ENCODE measurements at places on chromosomes 2 and 18.

GRCh38 chr2:177529166-177529565, 136.6 kb downstream of the AGPS start:
- DNase-seq: no peak

- DNase-seq: no peak
These were observed 37.1 kb downstream of the EVA1A start for GRCh38 chr2:75523313-75524275.

DNA sequence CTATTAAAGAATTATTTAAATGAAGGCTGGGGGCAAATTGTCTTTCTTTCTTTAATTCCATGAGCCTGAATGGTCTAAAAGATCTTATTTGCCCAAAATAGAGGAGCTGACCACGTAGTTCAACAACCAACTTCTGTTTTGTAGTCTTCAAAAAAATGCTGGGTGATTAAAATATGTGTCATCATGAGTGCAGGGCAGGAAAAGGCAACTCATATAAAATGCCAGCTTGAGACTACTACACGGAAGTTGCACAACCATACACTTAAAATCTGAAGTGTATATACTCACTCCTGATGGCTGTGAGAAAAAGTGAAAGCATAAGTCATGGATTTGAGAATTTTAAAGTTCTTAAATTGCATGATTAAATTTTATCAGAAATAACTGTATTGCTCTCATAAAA, 210.9 kb downstream of the DYM start:
- no peak for DNase-seq

DNA sequence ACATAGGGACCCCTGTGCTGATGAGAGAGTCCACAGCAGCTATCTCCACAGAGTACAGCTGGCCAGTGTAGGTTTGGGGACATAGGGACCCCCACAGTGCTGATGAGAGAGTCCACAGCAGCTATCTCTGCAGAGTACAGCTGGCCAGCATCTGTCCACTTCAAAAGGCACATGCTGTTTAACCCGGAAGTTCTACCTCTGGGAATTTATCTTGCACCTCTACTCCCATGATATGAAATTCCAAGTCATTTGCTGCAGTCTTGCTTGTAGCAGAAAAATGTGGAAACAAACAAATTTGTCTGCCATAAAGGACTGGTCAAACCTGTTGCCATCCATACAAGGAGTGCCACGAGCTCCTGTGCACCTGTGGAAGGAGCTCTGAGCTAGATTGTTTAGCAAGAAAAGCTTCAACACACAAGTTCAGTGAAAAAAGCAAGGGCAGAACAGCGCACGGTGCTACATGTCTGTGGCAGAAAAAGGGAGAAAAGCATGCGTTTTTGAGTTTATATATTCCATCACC, 33.1 kb downstream of the LRRFIP1 start:
- no peak for DNase-seq

DNA sequence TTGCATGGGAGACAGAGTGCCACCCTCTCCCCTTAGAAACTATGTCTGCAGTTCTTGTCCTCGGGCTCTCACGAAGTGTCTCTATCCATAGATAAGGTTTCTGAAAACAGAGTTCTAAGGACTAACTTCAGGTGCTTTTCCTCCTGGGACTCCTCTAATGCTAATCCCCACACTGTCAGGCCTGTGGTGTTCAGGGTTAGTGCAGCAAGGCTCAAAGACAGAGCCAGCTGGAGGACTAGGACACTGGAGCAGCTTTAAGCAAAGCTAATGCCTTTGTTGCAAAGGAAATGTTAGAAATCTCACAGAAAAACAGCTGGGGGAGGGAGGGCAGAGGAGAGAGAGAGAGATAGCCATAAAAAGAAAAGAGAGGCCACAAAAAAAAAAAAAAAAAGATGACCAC, 824.0 kb upstream of the FSHR start:
- DNase-seq: no peak

DNA sequence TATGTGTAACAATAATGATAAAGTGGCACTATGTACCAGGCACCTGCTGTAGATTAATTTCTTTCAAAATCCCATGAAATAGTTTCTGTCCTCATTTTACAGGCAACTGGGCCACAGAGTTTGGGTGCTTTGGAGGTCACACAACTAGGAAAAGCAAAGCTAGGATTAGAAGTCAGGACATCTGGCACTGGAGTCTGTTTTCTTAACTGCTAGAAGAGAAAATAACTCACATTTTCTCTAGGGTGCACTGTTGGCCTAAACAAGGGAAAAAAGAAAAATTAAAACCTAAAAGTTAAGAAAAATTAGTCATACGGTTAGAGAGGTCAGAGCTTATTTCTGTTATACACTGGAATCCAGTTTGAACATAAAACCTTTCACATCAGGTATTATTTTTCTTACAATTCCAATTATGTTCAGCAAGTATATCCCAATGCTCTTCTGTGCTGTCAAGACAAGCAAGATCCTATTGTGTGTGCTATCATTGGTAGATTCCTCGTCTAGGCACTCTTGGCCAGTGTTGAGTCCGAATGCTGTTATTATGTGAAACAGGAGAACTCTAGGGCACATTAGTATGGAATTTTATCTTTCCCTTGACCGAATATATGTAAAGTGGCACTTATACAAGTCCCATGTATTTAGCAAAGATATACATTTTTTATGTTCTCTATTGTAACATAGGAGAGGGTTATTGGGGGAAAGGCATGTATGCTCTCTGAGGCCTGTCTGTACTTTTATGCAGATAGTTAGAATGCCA, 1.5 kb upstream of the OSGEPL1 start:
- DNase-seq: no peak

GRCh38 chr2:176664478-176664877, 395.2 kb downstream of the MTX2 start:
- no peak for DNase-seq

DNA sequence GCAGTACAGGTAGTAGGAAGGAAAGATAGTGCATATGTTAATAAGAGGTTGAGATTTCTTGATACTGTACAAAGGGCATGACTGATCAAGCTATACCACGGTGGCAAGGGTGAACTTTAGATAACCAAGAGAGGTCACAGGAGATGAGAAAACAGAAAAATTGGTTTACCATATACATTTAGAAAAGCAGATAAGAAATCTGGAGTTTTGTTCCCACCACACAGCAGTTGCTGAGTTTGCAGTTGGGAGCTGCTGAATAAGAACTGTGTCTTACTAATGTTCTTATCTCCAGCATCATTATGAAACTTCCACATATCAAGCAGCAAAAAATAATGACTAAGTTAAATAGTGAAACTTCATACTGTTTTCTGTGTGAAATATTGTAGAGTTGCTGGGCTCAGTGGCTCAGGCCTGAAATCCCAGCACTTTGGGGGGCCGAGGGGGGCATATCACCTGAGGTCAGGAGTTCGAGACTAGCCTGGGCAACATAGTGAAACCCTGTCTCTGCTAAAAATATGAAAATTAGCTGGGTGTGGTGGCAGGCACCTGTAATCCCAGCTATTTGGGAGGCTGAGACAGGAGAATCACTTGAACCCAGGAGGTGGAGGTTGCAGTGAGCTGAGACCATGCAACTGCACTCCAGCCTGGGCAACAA, 12.0 kb upstream of the IMPACT start:
- DNase-seq: no peak

GRCh38 chr2:231256494-231256893, 58.1 kb downstream of the ARMC9 start:
- no peak for DNase-seq

GRCh38 chr2:234409590-234409989, 87.3 kb downstream of the ARL4C start:
- DNase-seq: no peak

DNA sequence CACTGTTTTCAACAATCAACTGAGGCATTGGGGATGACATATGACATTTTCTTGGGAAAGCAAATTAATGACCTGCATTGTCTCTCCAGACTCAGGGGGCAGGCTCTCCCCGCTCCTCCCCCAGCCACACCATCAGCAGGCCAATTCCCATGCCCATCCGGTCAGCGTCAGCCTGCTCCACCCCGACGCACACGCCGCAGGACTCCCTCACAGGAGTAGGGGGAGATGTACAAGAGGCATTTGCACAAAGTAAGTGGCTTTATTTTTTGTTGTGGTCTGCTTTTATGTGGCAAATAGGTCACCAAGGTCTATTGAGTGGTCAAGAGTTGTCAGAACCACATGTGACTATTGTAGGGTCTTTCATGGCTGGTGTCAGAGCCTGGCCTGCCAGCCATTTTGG, 165.1 kb downstream of the DTNA start:
- DNase-seq: no peak

GRCh38 chr2:198325359-198325758, 521.0 kb downstream of the PLCL1 start:
- no peak for DNase-seq

- DNase-seq: no peak
These were observed 32.1 kb downstream of the PLEKHM3 start for GRCh38 chr2:207993151-207993763.

- DNase-seq: no peak
These were observed 301.6 kb upstream of the FBXO11 start for GRCh38 chr2:48207851-48208250.

DNA sequence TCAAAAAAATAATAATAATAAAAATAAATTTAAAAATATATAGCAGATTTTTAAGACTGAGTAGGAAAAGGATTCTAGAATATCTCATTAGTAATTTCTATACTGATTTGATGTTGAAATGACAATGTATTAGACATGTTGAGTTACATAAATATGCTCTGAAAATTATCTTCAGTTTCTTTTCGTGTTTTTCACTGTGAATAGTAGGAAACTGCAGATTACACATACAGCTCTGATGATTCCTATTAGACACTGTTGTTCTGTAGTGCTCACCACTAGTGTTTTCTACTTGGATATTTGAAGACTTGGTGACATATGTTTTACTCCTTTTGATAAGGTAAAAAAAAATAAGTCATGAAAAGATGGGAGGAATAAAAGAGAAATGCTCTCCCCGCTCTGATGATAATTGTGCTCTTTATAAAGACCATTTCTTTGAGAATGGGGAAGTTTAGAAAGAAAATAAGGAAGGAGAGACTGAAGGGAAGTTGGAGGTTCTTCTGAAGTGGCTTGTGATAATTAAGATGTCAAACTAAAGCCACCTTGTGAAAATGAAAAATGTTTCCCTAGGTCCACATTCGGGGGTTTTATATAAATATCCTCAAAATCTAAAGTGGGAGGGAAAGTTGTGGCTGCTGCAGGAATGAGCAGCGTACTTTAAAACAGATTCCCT, 52.9 kb downstream of the SLC9A2 start:
- DNase-seq: no peak

DNA sequence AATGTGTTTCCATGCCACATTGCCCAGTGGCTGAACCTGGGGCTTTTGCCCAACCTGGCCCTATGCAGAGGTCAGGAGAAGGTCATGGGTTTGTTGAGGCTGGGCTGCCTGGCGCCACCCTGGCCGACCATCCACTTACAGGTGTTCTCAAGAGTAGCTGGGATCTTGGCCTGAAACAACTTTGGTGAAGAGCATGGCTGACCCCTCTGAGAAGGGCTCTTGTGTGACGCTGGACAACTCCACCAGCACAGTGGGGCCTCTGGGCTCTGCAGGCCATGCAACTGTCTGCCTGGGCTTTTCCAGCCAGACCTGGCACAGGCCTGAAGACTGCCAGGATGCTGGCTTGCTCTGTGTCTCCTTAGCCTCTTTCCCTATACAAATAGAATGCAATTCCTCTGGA, 76.4 kb upstream of the ZNG1B start:
- no peak for DNase-seq

GRCh38 chr2:236848501-236848900, 237.2 kb upstream of the COPS8 start:
- DNase-seq: no peak

DNA sequence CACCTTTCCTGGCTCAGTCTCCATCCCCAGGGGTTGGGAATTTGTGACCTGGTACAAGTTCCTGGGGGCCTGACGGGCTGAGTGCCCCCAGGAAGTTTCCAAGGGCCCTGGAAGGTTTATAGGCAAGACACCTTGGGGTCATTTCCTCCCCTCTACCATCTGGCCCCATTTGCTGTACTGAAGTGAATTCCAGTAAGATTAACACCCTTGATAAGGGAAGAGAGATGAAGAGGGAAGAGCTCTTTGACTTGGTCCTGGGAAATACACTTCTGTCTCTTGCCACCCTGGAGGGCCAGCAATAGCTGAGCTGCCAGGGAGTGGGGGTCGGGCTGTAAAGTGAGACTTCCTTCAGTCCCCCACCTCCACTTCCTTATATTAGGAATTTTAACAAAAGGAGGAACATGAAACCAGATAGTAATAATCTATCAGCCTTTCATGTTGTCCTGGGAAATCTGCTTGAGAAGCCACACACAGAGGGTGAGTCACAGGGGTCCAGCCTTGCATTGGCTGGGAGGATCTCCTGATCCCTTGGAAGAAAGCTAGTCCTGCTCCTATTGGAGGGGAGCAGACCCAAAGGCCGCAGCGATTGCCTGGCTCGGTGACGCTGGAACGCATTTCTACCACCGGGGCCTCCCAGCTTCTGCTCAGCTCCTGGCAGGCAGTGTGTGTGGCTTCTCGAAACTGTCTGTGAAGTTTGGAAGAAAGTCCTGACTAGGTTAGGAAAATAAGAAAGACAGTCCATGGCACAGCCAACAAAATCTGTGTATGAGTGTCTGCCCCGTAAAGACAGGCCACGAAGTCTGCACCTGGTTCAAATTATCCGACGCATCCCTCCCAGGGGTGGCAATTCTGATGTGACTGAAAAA, 87.3 kb downstream of the ACAA2 start:
- no peak for DNase-seq

DNA sequence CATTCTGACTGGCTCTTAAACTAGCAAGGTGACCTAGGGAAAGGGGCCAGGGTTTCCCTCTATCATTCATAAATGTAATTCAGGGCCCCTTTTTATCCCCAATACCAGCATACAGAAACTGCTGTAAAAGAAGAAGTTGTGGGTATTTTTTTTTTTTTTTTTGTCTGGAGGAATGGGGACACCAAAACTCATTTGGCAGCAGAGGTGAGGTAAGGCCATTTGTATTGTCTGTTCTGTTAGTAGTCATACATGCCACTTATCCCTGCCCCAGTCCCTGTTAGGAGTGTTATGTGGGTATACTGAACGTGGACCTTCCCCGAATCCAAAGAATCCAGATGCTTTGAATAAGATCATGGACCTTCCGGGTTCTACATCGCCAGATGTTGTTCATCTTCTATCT, 1.7 kb downstream of the SEPTIN2 start:
- no peak for DNase-seq

DNA sequence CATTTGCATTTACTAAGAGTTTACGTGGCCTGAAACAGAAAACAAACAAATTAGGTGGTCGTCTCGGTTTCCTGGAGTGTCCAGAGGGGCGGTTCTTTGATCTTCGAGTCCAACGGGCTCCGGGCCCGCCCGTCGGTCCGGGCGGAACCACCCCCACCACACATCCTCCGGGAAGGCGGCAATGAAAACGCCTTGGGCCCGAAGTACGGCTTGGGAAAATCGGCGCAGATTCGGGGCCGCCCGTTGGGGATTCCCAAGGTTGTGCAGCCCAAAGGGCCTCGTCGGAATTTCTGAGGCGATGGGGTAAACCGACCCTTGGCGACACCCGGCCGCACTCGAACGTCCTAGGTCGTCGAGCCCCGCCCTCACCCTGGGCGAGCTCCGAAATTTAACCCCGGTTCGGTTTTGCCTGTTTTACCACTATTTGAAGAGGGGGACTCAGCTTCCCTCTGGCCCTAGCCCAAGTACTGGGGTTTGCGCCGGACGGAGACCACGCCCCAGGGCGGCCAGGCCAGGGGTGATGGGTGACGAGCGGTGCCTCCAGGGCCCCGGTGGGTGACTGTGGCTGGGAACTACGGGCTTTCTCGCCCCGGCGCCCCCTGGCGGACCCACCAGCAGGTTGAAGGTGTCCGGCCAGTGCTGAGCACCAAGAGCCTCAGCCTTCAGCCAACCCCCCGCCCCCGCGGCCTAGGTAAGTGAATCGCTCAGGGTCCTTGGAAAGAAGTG, 1.9 kb upstream of the CFAP53 start:
- DNase-seq: peak; percentile 80

- DNase-seq: no peak
These were observed 101.0 kb upstream of the RIOK3 start for GRCh38 chr18:23352042-23352441.
